ENCODE measurements at places on chromosomes 3 and 15.

GRCh38 chr15:70806992-70807712 is 43.8 kb upstream of the UACA start:
- no peak for DNase-seq

DNA sequence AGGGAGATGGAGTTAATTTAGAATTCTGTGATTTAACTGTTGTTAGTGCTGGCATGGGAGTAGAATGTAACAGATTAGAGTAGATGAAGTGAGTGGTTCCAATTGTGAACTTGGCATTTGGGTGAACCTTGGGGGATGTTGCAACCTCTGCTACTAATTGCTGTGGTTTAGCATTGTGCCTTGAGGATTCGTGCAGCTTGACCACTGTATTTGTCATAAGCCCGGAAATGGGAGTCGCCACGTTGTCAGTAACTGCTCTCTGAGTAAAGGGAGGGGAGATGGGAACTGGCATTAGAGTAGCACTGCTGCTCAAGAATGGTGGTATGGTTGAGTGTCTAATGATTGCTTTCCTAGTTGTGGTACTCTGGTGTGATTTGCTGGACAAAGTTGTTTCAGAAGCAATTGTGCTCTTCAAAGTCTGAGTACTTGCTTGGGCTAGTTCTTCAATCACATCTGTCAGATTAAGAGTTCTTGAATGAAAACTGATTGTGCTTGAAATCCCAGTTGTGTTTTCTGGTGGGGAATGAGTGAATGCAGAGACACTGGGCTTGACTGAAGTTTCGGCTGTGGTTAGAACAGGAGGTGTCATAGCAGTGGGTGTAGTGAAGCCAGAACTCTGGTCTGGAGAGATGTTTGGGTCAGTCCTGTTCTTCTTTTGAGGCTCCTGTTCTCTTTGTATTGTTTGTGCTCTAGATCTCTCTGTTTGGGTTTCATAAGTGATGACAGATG is 15.4 kb downstream of the IGSF10 start:
- no peak for DNase-seq

GRCh38 chr15:74334127-74334526 is 33.3 kb downstream of the CYP11A1 start:
- DNase-seq, result no peak

DNA sequence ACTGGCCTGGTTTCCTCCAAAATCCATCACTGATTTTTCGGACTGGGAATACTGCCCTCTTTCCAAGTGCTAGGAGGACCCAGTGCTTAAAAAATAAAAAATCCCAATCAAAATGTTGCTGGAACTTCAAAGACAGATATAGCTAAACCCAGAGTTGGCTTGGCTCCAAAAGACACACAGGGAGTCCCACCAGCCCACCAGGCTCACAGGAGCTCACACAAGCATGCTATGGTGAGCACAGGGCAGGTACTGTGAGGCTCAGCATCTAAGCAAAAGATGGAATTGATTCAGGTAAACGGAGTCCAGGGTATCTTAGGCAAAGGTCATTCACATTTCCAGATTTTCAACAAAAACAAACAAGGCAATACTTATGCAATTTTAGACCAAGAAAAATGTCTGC is 3.7 kb downstream of the TRANK1 start:
- DNase-seq, result no peak

DNA sequence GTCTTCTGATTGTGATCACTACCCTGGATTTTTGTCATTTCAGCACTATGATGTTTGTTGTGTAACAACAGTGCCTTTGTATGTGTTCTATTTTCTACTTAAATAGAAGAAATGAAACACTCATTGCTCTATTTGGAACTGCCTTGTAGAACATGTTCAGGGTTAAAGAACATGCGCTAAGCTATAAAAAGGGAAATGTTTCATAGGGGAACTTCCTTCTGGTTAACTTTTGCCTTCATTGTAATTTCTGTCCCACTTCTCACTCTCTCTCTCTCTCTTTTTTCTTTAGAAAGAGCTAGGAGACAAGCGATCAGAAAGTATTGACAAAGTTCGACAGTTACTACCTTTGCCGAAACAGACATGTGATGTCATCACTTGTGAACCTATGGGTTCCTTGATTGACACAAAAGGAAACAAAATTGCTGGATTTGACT is at the start of gene P2RY12:
Gene P2RY12 (minus strand): TSS at position 13 of the 434 bp plus-strand sequence. CDS start 45,908 bp downstream, outside the sequence.
- DNase-seq, result no peak

DNA sequence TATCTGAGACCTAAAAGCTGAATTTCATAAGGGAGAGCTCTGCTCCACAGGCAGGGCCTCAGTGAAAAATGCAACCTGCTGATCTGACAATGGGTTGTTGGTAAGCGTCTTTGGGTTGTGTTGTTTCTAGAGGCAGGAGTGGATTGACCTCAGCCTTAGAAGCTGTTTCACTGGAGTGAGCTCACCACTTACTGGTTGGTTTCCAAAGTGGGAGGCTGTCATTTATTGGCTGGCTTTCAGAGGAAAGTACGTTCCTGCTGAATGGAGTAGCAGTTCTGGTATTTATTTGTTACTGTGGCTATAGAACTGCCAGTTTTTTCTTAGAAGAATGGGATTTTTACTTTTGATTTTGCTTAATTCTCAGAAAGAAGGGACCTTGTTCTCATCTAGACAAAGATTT is 29.3 kb upstream of the COL6A5 start:
- DNase-seq, result no peak

GRCh38 chr15:49558929-49559328 is 61.7 kb downstream of the FAM227B start:
- DNase-seq, result no peak

DNA sequence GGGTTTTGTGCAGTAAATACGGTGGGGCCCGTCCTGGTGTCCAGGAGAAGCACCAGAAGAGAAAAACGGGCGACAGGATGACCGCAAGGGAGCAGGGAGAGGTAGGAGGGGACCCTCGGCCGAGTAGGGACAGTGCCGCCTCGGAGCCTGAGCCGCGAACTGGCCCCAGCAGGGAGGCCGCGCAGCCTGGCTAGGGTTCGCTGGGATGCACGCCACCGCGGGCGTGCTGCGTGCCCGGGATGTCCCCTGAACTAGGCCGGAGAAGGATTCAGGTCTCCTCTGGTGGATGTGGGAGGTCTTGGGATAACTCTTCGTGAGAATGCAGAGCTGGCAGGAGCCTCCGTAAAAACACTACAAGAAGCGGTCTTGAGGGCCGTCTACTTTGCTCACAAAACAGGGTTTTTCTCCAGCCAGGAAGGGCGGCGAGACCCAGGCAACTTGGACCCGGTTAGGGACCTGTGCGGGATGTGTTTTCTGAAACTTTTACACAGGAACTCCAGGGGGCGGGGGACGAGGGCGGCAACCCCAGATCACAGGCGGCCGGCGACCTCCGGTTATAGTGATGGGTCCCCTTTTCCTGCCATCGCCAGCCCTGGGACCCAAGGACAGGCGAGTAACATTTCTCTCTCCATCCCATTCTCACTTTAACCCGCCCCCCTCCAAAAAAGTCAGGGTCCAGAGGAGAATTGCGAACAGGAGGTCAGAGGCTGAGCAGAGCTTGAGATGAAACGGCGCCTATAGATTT is 35.5 kb downstream of the NR2F2 start:
- no peak for DNase-seq

DNA sequence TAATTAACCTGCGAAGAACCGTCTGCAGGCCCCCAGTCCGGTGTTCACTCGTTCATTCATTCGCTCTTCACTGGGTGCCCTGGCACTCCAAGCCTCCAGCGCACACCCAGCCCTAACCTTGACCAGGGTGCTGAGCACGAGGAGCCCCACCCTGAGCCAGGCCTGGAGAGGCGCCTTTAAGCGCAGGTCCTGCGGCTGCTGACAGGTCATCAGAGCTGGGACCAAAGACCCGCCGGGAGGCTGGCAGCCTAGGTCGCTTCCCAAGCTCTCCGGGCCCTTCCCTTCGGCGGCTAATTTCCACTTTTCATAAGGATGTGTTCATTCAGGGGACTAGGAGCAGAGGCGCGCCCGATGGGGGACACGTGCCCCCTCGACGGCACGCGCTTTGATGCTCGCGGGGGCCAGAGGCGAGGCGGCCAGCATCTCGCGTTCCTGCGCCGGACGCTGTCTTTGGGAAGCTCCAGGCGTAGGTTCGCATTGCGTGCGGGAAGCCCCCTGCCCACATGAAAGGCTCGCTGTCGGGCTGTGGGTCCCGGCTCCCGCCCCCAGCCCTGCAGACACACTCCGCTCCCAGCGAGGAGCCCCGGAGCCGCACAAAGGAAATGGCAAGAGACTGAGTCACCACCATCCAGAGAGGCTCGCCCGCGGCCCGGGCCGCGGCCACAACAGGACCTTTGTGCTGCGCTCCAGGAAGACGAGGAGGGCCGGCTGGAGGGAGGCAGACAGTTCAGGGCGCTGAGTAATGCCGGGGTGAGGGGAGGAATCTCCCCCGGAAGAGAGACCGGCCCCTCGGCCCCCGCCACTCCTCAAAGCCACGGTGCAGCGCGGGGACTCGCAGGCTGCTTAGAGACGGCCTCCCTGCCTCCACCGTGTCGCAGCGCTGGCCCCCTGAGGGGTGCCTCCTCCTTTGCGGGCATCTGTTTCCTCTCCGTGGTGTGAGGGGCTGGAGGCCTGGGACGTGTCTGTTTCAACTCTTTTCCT is 266.4 kb upstream of the HES1 start:
- DNase-seq, result no peak

DNA sequence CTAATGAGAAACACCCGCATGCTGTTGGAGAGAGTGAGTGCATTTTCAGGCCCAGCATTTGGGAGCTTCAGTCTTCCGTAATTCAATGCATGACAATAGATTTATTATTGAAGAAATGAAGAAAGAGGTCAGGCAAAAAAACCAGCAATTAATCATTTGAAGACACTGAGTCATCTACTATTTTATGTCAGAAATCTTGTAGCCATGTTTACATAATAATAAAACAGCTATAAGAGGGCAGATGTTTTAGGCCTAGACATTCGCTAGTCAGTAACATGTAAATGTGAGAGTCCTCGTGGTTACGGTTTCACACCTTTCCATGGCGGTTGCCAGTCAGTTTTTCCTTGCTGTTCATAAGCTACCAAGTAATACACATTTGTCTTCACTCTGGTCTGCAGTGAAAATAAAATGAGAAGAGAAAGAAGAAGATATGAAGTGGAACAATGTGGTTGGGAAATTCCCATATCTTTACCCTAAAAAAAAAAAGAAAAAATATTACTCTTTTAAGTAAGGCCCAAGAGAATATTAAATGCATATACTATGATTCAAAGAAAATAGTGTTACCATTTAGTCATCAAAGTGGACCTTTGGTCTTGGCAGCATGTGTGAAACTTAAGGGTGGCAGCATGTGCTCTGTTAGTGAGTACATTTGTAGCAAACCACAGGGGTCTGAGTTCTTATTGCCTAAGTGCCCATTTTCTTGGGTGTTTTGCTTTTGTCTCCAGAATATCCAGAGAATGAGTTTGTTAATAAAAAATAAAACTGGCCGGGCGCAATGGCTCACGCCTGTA is 140.5 kb upstream of the TBL1XR1 start:
- DNase-seq, result no peak

DNA sequence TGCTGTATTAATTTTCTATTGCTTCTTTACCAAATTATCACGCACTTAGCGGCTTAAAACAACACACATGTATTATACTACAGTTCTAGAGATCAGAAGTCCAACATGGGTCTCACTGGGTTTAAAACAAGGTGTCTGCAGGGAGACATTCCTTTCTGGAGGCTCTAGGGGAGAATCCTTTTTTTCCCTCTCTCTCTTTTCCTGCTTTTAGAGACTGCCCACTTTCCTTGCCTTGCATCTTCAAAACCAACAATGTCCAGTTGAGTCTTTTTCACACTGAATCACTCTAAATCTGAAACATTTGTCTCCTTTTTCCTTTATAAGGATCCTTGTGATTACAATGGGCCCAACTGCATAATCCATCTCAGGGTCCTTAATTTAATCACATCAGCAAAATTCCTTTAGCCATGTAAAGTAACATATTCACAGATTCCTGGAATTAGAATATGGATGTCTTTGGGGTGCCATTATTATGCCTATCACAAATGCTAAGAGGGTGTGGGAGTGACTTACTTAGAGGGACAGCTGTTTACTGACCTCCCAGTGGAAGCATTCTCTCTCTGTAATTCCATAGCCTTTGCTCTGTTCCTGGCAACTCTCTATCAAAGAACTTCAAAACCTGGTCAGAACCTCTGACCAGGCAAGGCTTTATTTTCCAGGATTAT is 21.8 kb downstream of the CD200 start:
- no peak for DNase-seq

- no peak for DNase-seq
Measured at GRCh38 chr3:128544190-128544589, 51.2 kb upstream of the GATA2 start.

DNA sequence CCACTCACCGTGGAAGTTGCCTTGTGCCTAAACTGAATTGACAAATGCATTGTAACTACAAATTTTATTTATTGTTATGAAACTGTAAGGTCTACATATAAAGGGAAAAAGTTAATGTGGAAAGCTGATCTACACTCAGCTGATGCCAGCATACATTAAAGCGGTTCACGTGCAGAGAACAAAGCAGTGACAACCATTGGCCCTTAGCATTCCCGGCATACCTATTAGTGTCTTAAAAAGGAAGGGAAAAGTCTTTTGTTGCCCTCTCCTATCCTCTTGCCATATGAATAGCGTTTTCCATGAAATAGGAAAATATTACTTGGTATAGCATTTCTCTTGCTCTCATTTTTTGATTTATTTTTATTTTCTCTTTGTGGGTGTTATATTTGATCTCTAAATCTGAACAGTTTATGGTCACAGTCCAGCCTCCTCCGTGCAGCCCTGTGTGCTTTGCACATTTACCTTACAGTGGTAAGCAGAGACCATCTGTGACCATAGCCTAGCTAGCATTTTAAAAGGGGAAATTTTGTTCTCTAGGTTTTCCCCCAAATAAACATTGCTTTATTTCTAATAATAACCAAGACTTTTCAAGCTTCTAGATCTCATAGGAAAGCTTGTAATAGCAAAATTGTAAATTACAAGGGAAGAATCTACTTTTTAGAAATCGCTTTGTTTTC is 89.7 kb upstream of the CGNL1 start:
- no peak for DNase-seq

GRCh38 chr3:170027233-170028102 is 10.3 kb upstream of the GPR160 start:
- no peak for DNase-seq

GRCh38 chr3:127881586-127881985 is 33.4 kb upstream of the KBTBD12 start:
- DNase-seq, result no peak

DNA sequence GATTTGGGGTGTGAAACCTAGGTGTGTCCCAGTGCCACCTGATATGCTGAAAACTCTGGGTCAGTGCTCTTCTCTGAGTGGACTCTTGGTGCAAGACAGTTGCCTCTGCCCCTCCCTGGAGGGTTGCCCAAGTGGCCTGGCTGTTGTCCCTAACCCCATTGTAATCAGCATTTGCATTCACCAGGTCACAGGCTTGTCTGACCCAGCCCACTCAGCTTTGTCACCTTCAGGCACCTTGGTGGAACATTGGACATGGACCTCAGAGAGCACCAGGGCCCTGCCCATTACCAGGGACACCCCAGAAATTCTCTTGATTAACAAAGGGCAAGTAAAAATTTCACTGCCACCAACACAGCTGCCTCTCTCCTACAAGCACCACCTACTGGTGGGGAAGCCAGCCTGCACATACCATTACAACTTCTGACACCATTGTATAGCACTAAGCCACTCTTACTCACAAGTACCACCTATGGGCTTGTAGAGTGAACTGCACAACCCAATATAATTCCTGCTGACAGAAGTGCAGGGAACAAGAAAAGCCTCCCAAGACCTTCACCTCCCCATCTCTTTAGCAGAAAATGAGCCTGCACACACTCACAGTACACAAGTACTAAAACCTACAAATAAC is 324.6 kb downstream of the EPHA6 start:
- DNase-seq, result no peak
